ENCODE measurements at places on chromosomes 6 and 20.

- no peak for DNase-seq
These were observed 12.2 kb downstream of the SUN5 start for GRCh38 chr20:32991792-32992641.

DNA sequence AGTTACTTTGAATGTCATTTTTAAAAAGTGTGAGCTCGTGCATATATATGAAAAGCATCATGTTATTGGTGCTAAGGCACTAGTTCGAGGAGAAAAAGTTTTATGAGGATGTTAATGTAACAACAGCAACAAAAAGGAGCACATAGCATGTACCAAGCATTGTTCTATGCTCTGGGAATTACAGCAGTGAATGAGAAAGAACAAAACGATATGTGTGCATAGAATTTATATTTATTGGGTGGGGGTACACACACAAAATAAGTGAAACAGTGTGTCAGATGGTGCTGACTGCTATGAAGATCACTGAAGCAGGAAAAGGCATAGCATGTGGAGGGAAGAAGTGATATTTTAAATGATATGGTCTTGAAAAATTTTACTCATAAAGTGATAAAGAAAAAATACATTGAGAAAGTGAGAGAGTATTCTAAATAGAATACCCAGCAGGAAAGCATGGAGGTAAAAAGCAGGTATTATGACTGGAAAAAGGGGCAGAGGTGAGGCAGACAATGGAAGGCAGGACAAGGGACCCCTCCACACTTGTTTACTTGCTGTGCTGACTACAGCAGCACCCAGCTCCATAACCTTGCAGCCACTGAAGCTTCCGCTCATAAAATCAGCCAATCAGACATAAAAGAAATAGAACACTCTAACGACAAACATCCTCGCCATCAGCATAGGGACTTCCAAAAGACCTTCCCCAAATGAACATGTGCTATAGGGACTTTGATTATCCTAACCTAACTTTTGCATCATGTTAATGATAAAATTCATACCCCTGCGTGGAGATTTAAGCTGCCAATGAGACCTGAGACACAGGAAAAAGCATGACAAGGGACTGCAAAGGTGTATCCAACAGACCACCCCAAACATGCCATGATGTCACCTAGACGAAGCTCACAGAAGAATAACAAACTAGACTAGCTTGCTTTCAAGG, 119.9 kb downstream of the HFE start:
- no peak for DNase-seq

- no peak for DNase-seq
These were observed 43.0 kb upstream of the ZFAND3 start for GRCh38 chr6:37776566-37776965.

- DNase-seq: no peak
These were observed 41.6 kb upstream of the FRMD1 start for GRCh38 chr6:168120390-168121302.

- no peak for DNase-seq
These were observed 39.9 kb downstream of the TBC1D7 start for GRCh38 chr6:13288481-13288880.

DNA sequence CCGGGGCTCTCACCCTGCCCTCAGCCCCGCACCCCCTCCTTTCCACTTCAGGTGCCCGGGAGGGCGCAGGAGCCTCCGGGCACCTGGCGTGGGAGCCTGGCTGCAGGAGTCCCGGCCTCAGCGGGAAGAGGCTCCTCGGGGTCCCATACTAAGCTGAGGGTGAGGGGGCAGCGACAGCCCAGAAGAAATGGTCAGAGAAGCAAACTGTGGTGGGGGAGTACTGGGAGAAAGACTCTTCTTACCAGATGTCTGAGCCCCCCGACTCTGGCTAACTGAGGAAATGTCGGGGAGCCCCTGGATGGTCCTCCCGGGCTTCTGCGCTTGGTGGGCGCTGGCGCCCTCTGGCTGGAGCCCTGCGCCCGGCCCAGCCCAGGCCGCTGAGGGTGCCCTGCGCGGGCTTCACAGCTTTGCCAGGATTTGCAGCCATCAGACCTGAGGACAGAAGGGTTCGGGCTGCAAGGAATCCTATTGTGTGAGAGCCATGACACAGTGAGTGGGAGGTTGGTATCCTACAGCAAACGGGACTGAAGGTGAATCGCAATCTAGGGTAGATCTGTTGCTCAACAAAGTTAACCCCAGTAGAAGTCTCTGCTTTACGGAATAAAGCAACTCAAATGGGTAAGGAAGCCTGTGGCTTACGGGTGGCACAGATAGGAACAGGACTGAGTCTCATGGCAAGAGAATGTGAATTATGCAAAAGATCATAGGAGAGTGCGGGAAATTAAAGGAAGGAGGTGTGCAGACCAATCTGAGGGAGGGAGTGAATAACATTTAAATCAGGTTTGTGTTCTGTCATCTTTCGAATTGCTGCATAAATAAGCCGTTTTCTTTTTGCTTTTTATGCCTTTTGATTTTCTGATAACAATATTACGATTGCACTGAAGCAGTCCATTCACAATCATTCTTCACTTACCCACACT, 639 bp upstream of the RCAN2 start:
- peak; percentile 84 for DNase-seq

DNA sequence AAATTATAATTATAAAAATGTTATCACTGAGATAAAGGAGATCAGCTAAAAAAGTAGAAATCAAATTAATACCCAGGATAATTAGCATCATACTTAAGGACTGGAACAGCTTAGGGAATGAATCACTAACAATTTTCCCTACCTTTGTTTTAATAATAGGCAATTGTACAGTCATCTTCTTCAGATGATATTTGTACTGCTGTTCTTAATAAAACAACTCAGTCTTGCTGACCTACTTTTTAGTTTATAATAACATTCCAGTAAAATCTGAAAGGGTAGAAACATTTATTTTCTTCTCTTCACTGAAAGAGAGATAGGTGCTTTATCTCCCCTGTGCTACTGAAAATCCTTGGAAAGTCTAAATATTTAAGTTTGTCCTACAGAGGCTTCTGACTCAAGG, 271.2 kb upstream of the THEMIS start:
- DNase-seq: no peak

Data from GM03348 (cell line).